ENCODE measurements at places on chromosomes 11 and 22.

DNA sequence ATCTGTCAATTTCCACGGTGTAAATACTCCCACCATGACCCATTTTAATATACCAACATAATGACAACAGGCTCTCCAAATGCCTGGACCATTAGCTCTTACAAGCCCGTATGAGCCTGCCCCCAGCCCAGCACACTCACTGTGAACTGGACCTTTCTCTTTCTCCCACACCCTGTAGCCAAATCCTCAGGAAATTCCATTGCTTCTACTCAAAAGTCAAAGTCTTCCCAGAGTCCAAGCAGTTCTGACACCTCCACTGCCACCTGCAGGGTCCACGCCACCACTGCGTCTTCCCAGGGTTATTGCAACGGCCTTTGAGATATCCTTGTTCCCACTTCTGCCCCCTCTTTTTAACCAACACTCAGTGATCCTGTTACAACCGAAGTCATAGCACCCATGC lies 110.1 kb upstream of the ASPHD2 start:
- DNase-seq = no peak

GRCh38 chr11:67160872-67161783 lies 42.1 kb downstream of the KDM2A start:
- no peak for DNase-seq

DNA sequence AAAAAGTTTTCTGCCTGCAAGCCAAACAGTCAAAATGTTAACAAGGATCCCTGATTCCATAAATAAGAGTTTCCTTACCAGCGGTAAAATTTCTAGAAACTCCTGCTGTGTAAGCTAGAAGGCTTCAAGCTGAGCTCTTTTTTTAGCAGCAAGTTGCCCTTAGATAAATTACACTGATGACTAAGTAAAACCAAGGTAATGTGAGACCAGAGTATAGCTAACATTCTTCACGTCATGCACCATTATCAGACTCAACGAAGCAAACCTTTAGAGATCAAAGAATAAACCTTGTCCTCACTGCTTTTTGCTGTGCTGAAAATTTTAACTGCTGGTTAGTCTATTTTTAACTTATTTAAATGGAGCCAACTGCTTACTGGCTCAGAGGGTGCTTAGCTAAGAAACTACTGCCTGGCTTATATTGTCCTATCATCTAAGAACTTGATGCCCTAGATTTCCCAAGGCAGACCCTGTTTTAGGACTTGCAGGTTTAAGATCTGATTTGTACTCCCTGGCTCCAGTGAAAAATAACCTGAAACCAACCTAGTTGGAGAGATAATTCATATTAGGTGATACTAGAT lies 900.7 kb downstream of the JRKL start:
- peak; percentile 10 for DNase-seq

DNA sequence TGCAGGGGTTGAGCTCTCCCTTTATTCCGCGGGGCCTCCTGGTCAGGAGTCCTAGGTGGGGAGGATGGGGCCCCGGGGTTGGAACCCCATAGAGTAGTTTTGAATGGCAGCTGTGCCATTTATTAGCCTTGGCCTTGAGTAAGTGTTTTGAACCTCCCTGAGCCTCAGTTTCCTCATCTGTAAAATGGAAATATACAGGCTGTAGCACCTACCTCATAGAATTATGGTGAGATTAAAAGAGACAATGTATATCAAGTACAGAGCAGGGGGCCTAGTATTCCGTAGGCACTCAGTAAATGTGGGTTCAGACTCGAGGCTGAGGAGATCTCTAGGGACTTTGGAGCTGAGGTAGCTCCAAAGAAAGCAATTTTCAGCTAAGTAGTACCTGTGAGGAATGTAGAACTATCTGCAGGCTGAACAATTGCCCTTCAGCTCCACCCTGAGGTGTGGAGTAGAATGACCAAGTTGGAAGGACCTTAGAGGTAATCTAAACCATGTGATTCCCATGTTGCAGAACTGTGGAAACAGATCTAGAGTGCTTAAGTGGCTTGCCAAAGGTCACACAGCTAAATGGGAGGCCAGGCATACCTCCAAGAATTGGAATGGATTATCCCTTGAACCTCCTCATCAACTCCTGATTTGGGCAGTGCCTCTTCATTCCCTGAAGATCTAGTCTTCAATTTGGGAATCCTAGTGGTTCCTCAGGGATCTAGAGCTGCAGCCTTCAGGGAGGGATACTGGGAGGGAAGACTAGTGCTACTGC lies 682 bp downstream of the PGAP2 start:
- DNase-seq = peak; percentile 53

- no peak for DNase-seq
Measured at GRCh38 chr11:131002145-131002544, 85.9 kb upstream of the SNX19 start.

- no peak for DNase-seq
Measured at GRCh38 chr11:2798951-2799761, 86.4 kb downstream of the CDKN1C start.

DNA sequence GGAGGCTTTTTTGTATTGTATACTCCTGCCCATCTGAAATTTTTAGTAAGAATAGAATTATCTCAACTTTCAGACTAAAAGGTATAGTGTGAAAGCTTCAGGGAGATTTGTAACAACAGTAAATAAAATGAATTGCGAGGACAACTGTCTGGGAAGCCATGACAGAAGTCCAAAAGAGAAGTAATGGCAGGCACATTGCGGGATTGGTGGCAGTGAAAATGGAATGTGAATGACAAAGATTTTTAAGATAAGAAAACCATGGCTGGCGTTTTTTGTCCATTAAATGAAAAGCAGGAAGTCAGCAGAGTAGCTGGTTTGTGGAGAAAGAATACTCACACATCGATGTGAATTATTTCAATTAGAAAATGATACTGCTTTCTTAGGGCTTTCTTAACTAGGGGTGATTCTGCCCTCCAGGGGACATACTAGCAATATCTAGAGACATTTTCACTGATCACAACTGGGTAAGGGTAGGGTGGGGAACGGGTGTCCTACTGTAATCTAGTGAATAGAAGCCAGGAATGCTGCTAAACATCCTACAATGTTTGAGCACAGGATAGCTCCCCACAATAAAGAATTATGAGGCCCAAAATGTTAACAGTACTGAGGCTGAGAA lies 1.6 kb downstream of the NPAT start:
- no peak for DNase-seq

DNA sequence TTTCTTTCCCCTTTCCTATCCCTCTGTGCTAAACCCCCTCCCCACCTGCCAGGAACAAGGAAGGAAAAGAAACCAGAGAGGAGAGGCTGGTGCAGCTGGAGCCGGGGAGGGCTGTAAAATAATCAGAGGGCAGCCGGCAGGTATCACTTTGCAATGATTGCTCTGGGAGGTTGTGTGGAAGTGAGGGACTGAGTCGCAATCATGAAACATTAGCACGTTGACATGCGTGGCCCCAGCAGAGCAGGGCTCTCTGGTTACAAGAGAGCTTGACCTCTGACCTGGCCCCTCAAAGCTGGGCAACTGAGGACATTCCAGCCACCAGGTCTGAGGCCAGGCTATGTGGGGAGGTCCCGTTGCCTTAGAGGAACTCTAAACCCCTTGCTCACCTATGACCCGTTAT lies 170.8 kb upstream of the BDNF start:
- DNase-seq = no peak

GRCh38 chr11:11946180-11946579 lies 62.2 kb downstream of the DKK3 start:
- no peak for DNase-seq

GRCh38 chr22:42951093-42951710 lies 63.7 kb downstream of the PACSIN2 start:
- no peak for DNase-seq

DNA sequence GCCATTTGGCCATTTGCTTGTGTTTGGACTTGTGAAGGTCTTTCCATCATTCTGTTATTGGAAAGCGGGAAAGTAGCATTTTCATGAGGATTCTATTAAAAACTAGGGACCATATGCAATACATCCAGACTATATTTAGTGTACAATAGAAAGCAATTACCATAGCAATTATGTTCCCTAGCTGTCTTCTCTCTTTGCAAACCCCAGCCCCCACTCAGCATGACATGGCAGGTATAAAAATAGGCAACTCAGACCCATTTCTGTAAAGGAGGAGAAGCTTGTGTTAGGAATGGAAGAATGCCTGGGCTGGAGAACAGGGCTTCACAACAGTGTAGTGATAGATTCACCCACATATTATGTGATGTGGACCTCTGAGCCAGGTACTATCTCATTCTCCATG lies 12.4 kb downstream of the OR51B6 start:
- DNase-seq = no peak

GRCh38 chr11:47186076-47186699 lies at the start of gene PACSIN3:
Gene PACSIN3 (minus strand): TSS chr11:47186434. CDS start chr11:47182727, 3,707 bp downstream.
- DNase-seq = no peak

- DNase-seq = no peak
Measured at GRCh38 chr11:69272831-69273485, 21.0 kb upstream of the MYEOV start.

- no peak for DNase-seq
Measured at GRCh38 chr11:126416542-126417090, 61.1 kb downstream of the ST3GAL4 start.

DNA sequence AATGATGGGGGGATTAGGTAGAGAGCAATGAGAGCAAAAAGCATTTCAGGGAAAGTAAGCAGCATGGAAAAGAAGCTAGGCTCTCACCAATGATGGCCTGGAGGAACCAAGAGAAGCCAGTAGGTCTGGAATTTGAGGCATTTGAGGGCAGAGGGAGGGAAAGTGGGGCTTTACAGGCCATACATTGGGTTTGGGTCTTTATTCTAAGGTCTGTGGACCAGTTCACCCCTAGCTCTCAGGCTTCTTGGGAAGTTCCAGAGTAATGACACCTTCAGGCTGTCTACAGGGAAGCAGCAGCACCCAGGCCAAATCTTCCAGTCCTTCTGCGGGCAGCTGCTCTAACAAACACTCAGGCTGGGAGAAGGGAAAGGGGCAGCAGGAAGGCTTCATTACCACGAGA lies 29.4 kb downstream of the ARFGAP2 start:
- no peak for DNase-seq

DNA sequence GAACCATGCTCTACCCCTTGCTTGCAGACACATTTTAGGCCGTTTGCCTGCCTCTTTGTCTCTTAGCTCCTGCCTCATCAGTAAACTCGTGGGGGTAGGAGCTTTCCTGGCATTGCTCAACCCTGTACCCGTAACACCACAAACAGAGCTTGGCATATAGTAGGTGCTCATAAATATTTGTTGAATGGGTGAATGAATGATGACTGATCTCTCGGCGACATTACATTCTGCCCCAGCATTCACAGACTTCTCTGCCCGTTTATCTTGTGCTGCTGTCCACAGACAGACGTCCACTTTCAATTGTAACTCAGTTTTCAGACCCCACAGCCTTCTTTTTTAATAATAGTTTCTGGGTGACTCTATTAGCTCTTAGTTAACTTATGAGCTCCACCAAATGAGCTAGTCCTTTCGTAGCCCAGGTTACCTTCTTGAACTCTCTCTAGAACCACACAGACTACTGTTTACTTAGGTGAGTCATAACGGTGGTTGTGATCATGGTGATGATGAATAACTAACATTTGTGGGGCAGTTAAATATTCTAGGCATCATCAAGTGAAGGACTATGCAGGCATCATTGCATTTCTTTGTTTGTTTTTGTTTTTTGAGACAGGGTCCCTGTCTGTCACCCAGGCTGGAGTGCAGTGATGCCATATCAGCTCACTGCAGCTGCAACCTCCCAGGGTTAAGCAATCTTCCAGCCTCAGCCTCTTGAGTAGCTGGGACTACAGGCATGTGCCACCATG lies 188.4 kb downstream of the ADAMTS15 start:
- DNase-seq = no peak

GRCh38 chr22:50693462-50693861 lies 20.8 kb downstream of the SHANK3 start:
- no peak for DNase-seq

- DNase-seq = no peak
Measured at GRCh38 chr22:42084874-42085273, 5.4 kb downstream of the SMDT1 start.

DNA sequence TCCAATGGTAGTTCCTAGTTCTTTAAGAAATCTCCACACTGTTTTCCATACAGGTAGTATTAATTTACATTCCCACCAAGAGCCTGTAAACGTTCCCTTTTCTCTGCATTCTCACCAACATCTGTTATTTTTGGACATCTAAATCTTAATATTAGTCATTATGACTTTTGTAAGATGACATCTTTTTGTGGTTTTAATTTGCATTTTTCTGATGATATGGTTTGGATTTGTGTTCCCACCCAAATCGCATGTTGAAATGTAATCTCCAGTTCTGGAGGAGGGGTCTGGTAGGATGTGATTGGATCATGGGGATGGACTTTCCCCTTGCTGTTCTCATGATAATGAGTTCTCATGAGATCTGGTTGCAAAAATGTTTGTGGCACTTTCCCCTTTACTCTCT lies 89.0 kb downstream of the MUC15 start:
- no peak for DNase-seq

DNA sequence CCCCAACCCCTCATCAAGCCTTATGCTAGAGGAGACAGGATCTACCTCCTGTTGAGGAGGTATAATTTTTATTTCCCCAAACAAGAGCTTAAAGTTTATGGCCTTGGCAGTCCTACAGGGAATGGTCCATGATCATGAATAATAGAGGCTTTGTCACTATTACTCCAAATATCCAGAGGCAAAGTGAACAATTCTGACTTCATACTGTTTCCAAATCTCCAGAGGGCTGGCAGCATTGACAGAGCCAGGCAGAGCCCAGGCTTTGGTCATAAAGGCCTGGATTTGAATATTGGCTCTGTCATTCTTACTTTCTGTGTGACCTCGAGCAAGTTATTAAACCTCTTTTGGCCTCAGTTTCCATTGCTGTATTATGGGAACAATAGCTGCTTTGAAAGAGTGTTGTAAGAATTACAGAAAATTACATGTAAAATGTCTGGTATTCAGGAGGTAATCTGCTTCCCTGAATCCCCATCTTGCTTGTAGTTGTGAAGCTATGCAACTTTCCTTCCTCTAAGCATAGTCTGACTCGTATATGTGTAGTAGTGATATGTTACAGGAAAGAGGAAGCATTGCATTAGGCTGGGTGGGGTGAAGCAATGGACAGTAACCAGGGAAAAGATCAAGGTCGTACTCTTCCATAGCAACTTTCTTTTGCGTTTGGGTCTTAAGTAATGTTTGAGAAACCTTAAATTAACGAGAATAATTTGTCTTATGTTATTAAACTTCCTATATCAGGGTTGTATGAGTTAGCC lies 88.8 kb downstream of the CD44 start:
- DNase-seq = no peak

GRCh38 chr11:100673063-100673462 lies 14.0 kb upstream of the ARHGAP42 start:
- DNase-seq = no peak

All from retinal pigment epithelial cell (primary cell).